ENCODE measurements at places on chromosomes 3 and 15.

- no peak for DNase-seq
These were observed 123.2 kb upstream of the UBE2E2 start for GRCh38 chr3:23079976-23080375.

GRCh38 chr3:88031642-88032077, 27.1 kb downstream of the CGGBP1 start:
- DNase-seq, result no peak

DNA sequence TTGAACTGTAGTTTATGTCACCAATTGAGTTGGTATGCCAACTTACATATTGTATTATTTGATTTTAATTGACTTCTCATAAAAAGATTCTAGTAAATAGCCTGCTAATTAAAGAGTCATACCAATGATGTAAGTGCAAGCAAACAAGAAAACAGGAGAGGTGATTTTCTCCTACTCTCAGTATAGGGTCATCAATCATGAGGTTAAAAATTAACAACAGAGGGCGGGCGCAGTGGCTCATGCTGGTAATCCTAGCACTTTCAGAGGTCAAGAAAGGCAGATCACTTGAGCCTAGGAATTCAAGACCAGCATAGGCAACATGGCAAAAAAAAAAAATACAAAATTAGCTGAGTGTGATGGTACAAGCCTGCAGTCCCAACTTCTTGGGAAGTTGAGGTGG, 108.7 kb downstream of the MYO9A start:
- DNase-seq, result no peak

DNA sequence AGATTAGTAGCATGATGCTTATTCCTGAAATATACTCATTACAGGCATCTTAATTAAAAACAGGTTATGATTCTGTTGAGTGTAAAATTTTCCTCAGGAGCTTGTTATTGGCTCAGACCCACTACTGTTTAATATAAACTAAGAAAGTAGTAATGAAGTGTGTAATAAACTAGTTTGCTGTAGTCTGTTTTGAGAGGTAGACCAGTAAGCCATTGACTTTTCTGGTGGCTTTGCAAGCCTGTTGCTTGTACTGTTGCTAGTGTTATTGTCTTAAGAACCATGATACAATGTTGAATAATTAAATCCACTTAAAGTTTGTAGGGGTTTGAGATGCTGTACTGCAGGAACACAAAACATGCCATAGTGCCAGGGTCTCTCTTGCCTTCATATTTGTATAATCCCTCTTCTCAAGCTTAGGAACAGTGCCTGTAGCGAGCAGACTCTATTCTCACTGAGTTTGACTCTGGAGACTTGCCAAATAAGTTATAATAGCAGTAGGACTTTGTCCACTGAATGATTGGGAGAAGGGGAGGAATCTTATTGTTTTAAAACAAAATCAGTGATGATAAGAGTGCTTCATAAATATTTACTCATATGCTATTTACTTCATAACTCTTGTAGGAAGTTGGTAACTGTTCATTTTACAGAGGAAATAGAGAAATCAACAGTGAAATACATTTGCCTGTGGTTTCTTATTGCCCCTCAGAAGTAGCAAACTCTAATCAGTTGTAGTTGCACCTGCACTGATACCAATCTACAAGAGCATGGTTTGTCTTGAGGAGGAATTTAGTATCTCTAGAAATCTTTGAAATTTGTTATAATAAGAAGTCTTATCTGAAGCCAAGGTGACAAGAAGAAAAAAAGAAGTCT, 13.4 kb downstream of the TCF12 start:
- no peak for DNase-seq

GRCh38 chr15:95168951-95169431, 937.6 kb downstream of the MCTP2 start:
- no peak for DNase-seq

- DNase-seq, result no peak
These were observed 17.6 kb downstream of the ARIH1 start for GRCh38 chr15:72491768-72492167.

DNA sequence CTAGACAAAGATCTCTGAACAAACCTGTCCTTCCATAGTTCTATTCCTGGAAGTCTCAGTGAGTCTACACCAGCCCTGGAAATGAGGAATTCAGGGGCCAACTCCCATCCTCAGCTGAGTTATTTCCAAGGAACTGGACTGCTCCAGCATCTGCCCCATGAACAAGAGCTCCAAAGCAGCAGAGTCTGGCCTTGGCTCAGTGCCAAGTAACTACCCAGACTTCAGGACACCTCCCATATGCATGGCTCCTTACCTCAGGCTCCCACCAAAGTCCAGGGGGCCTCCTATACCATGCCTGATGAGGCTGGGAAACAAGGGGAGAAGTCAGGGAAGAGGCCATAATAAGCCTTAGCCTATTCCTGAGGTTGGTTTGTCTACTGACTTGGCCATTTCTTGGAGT, 45.0 kb downstream of the FAIM start:
- DNase-seq, result no peak

- DNase-seq, result no peak
These were observed 33.0 kb downstream of the CHD2 start for GRCh38 chr15:92932946-92933649.

DNA sequence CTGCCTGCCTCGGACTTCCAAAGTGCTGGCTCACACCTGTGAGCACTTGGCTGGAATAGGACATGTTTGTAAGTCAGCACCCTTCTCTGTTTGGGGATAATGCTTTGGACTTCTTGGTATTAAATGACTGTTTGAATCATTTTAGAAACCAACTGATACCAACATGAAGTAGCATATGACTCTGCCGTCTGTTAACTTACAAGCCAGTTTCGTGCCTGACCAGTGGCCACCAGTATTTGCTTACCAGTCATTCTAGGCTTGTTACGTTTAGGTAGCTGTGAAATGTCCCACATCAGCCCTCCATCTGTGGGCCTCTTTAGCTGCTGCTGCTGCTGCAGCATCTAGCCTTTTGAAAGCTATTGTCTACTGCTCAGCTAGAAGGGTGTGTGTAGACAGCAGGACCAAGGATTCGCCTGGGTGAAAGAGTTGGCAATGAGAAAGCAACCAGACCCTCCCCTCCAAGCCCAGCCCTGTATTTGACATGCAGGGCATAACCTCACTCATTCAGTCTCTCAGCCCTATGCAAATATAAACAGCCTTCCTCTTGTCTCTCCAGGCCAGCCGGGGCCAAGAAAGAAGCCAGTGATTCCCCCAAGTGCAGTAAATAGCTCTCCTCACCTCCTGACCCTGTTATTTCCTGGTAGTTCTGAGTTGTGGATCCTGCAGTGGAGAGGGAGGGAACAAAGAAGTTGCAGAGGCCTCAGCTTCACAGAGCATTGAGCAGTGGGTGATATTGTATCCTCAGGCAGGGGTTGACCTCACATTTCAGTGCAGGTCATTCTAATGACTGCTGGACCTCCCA, 51.0 kb downstream of the NKIRAS1 start:
- peak; percentile 34 for DNase-seq

GRCh38 chr3:46955801-46956259, 20.7 kb downstream of the CCDC12 start:
- no peak for DNase-seq

DNA sequence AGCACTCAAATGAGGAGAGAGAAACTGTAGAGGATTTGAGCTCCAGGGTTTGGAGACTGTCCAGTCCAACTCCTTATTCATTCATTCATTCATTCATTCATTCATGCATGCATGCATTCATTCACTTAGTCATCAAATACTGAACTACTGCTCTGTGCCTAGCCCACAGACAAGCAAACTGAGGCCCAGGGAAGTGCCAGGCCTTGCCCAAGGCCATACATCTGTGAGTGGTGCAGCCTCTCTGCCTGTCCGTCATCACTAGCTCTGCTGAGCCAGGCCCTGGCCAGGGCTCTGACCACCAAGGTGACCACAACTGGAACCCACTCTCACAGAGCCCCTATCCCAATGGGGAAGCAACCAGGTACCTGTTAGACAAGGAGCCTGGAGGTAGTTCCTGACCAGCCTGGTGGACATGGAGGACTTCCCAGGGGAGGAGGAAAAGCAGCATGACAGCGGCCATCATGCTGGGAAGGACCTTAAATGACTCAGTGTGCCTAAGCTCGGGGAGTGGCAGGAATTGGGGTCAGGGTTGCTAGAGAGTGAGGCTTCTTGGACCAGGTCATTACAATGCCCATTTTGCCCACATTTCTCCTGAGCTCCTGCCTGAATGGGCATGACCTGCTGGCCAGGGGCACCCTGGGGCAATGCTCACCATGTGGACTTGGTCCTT, 27.5 kb upstream of the RPL29 start:
- no peak for DNase-seq

- DNase-seq, result no peak
These were observed 96.9 kb upstream of the MYRIP start for GRCh38 chr3:39712413-39713048.

- no peak for DNase-seq
These were observed 74.1 kb upstream of the POMGNT2 start for GRCh38 chr3:43180027-43180426.

DNA sequence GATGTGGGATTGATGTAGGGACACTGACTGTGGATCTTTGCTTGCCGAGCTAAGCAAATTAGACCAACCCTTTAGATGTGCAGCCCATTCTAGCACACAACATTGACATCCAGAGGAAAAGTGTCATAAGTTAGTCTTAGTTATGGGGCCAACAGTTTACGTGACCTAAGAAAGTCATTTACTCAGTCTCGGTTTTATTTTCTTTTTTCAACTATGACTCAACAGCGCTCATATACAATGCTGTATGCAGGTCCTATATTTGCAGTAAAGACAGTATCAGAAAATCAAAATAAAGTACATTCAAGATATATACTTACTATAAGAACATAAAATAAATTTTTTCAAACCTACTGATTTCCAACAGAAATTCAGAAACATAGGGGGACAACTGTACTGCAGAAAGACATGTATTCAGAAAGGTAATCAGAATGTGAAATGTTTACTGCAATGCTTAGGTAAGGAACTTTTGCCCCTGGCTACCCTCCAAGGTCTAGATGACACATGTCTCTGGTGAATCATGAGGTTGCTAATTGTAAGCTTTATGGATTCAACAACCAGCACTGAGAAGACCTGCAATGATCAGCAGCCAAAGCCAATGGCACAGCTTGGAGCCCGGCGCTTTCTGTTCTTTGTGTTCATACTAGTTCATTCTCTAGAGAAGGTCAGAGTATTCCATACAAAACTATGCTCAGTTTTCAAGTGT, 317.5 kb upstream of the CNTN6 start:
- DNase-seq, result no peak

- no peak for DNase-seq
These were observed 46.8 kb upstream of the VPS8 start for GRCh38 chr3:184765047-184765729.

DNA sequence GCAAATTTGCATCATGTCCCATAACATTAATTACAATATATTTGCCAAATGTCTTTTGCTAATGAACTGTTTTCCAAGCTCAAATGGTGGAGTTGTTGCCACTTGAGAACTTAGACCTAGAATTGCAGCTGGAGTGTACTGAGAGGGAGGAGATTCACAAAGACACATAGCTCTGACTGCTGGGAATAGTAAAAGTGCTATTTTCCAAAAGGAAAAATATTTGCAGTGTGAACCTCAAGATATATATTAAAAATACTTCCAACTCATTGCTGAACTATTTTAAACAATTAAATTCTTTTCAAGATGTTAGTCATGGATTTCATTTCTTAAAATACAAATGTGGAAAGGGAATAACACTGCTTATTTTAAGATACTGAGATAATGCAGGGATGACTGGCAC, 666.8 kb upstream of the ARPP21 start:
- no peak for DNase-seq
